NCI-H748 treated with DMSO at 0.1 percent for 48 hours (cell line): ENCODE measurements at places on chromosomes 2 and 18.

DNA sequence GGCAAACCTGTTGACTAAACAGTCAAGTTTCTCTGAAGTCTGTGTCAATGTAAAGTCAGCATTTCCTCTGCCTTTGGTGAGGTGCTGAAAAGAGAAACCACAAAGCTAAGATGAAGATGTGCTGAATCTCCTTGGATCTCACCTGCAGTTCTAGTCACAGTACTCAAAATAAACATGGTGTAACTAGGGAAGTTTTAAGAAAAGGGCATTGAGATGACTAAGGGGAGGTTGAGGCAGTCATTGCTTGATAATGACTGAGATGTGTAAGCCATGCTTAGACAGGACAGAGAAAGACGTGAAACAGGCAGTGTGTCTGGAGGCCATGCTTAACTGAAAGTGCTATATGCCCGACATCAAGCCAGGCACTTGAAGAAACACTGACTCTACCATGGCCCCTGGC lies 1010.0 kb upstream of the CELF4 start:
- no peak for DNase-seq

GRCh38 chr2:176093145-176093897 lies 800 bp downstream of the HOXD13 start:
- no peak for DNase-seq

GRCh38 chr2:201890453-201890852 lies 84.1 kb downstream of the CDK15 start:
- DNase-seq: no peak

GRCh38 chr2:146370826-146371225 lies 1474.0 kb upstream of the ACVR2A start:
- DNase-seq: no peak

DNA sequence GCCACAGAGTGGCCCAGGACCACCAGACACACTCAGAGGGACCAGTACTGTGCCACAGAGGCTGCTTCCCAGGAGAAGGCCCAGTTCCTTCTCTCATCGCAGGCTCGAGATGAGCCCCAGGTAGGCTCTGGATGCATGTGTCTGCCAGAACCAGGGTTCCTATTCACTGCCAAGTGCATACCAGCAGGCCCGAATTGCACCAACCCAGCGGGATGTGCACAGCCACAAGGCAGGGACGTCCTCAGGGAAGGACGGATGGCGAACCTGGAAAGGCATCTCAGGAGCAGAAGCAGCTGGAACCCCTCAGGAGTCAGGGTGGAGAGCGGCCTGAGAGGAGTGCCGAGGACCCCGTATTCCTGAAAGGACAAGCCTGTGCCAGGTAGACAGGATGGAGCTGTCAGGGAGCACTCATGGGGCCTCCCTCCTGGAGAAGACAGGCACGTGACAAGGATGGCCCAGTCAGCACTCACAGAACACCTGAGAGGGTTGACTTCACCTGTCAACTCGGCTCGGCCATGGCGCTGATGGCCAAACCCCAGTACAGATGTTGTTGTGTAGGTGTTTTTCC lies 73.7 kb downstream of the PTGR3 start:
- no peak for DNase-seq

GRCh38 chr18:22432657-22433137 lies 15.0 kb upstream of the CTAGE1 start:
- no peak for DNase-seq

GRCh38 chr2:6975988-6976387 lies 58.8 kb downstream of the RNF144A start:
- DNase-seq: no peak

- DNase-seq: no peak
These were observed 537.6 kb upstream of the CDH2 start for GRCh38 chr18:28714498-28714897.

- no peak for DNase-seq
These were observed 107.3 kb downstream of the C1QL2 start for GRCh38 chr2:119051263-119051662.

- DNase-seq: no peak
These were observed 501.0 kb downstream of the EIPR1 start for GRCh38 chr2:2876331-2877221.

- no peak for DNase-seq
These were observed 36.5 kb upstream of the CYTIP start for GRCh38 chr2:157480182-157480961.

DNA sequence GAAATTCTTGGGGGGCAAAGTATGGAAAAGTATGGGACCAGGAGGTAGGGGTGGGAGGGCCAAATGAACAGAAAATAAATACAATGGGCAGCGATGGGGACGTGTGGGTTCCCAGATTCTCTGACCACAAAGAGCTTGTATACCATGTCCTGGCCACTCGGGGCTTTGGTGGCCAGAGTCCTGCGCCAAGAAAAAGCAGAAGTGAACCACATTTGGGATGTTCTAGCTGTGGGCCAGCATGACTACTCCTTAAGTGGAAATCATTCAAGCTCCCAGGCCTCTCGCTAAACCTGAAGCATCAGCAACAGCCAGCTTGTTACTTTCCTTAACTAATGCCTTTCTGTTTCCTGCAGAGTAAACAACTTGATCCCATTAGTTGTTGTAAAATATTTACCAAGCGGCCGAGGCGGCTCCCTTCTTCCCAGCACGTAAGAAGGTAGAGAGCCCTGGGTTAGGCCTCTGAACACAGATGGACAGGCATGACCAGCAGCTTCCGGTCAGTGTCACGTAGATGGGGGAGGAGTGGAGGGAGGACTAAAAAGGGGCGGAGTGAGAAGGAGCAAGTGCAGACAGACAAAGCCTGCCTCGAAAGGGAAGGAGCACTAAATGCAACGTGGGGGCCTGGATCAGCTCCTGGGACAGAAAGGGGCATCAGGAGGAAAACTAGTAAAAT lies 88.2 kb downstream of the GALNT14 start:
- DNase-seq: no peak

GRCh38 chr2:55051026-55051866 lies 995 bp upstream of the RTN4 start:
- DNase-seq: no peak

DNA sequence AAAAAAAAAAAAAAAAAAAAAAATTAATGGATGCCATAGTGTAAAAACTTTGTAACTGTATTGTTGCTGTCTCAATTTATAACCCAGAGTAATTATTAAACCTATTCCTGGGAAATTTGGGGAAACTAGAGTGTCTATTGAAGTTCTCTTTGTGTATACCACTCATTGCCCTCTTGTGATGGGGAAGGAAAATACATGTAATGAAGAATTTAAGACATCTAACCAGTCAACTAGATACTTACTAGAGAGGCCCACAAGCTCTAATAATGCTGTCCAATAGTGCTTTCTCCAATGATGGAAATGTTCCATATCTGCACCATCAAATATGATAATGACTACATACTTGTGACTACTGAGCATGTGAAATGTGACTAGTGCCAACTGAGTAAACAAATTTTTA lies 168.5 kb upstream of the SLC39A10 start:
- no peak for DNase-seq

DNA sequence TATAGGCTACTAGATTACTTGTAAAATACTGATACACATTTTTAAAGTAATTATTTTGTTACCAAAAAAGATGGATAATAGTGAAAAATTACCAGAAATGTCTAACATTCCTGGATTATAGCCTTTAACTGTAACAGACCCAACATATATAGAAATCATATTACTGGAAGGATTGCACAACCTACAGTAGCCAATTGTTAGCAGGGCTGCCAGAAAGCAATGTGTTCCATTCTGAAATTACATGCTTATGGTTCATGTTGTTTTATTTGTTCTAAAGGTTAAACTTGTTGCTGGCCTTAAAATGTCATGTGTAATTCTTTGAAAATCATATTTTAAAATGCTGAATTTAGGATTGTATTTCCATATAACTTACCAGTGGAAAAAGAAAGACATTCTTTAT lies 793.6 kb upstream of the ACVR2A start:
- DNase-seq: no peak

GRCh38 chr2:176537932-176538331 lies 268.7 kb downstream of the MTX2 start:
- DNase-seq: no peak

DNA sequence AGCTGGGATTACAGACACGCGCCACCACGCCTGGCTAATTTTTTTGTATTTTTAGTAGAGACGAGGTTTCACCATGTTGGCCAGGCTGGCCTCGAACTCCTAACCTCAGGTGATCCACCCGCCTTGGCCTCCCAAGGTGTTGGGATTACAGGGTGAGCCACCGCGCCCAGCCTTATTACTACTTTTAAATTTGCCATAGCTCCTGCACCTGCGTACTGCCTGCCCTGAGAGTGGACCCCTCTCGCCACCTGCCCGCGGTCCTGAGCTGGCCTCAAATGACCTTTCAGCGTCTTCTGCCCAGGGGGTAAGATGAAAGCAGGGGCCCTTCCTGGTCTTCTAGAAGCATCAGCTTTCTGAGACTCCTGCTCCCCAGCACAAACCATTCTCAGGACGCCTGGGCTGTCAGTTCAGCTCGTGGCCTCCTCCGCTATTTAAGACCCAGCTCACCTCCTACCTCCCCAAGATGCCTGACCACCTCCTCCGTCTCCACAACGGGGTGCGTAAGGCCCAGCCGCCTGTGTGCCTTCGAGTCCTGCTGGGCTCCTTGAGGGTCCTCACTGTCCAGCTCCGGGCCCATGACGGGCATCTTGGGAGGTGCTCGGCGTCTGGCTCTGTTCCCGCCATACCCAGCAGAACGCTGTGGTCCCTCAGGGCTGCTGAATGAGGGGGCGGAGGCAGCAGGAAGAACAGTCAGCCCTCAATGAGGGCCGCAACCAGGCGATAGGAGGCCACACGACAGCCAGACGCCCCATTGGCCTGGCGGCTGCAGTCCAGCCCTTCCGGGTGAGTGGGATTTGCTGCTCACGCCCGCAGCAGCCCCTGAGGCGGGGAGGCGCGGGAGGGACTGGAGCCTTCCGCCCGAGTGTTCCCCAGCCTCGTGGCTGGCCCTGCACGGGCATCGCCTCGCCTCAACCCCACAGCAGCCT lies 266.6 kb downstream of the TFCP2L1 start:
- DNase-seq: no peak

GRCh38 chr18:28560331-28560730 lies 383.4 kb upstream of the CDH2 start:
- no peak for DNase-seq

GRCh38 chr2:29017716-29018435 lies 36.8 kb downstream of the TOGARAM2 start:
- no peak for DNase-seq
